ENCODE measurements at places on chromosomes 5 and 9.

- no peak for DNase-seq
These were observed 1422.5 kb upstream of the CDH6 start for GRCh38 chr5:29770936-29771335.

DNA sequence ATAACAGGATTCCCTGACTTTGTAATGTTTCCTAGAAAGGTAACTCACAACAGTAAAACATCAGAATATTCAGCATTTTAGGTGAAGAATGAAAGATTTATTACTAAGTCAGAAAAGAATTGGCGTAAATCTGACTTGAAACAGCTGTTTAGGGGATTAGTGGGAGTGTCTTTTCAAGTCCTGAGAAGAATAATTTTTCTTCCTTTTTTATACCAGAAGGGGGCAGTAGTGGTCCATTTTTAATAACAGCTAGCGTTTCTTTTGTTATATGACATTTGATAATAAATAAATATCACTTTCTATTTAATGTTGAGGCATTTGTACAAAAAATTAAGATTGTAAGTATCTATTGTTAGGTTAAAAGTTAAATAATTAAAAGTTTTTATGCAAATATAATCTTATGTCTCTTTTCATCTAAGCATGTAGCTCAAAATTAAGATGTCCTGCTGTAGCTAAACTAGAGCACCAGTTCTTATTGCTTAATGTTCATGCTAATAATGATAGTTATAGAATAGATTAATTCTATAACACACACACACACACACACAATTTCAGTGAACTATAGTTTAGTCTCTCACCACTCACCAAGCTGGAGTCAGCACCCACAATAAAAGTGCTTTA lies 258.7 kb upstream of the ARRDC3 start:
- no peak for DNase-seq

GRCh38 chr5:133682451-133682850 lies 70.1 kb upstream of the FSTL4 start:
- no peak for DNase-seq

- DNase-seq: no peak
These were observed 654.4 kb upstream of the CDH6 start for GRCh38 chr5:30539004-30539634.

DNA sequence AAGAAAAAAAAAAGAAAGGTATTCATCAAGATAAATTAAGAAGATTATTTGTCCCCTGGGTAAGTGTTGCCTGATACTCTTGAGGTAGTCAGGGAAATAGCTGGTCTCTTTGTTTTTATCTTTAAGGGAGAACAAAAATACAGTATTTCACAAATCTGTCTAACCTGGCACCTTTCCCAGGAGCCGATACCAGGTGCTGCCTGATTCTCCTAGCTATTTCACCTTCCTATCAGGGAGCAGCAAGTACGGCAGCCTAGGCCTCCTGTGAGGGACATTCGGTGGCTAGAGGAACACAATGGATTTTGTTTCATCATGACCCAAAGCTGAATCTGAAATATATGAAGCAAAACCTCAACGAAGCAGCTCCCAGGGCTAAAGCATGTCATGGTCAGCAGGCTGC lies 86.0 kb downstream of the TARS1 start:
- no peak for DNase-seq

DNA sequence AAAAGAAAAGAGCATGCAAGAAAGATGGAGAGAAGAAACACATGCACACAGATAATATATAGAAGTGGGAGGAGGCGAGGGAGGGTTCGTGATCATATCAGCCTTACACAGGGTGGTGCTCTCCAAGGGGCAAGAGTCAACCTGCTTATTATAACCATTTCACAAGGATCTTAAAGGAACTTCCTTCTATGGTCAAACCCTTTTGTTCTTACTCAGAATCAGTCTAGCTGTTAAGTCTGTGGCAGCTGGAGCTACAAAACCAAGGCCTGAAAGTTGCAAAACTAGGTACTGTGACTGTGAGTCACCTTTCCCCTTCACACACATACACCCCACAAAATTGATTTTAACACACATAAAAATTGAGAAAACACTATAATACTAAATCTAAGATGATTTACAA lies 18.5 kb upstream of the ERMP1 start:
- no peak for DNase-seq

DNA sequence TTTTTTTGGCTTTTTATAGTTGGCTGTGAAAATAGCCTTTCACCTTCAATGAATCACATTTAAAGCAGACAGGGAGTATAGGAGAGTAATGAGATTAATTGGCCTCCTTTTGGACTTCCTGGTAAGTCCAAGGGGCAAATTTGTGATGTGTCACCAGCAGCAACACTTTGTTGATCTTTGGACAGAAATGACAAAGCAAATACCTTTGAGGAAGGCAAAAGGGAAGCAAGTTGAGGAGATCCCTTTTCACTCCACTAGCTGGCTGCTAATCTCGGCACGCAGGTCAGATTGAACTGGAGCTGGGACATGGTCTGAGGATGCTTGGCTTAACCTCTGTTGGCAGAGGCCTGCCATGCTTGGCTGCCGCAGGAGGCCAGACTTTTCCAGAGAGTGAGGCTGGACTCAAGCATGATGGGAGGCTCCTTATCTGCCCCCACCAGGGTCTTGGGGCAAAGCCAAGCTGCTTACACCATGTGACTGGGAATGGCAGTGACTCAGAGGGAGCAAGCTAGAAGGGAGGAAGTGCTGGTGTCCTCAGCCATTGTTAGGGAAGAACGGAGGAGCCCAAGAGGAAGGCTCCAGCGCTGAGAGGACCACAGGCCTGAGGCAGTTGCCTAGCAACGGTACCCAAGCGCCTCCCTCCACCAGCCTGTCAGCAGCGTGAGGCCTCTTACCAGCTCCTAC lies 174.5 kb upstream of the MAP1B start:
- peak; percentile 57 for DNase-seq

GRCh38 chr9:88534456-88535225 lies at the start of gene NXNL2:
TSS of gene NXNL2 (plus strand) at chr9:88535178. CDS start at chr9:88535435, 257 bp downstream.
- DNase-seq: peak; percentile 72

DNA sequence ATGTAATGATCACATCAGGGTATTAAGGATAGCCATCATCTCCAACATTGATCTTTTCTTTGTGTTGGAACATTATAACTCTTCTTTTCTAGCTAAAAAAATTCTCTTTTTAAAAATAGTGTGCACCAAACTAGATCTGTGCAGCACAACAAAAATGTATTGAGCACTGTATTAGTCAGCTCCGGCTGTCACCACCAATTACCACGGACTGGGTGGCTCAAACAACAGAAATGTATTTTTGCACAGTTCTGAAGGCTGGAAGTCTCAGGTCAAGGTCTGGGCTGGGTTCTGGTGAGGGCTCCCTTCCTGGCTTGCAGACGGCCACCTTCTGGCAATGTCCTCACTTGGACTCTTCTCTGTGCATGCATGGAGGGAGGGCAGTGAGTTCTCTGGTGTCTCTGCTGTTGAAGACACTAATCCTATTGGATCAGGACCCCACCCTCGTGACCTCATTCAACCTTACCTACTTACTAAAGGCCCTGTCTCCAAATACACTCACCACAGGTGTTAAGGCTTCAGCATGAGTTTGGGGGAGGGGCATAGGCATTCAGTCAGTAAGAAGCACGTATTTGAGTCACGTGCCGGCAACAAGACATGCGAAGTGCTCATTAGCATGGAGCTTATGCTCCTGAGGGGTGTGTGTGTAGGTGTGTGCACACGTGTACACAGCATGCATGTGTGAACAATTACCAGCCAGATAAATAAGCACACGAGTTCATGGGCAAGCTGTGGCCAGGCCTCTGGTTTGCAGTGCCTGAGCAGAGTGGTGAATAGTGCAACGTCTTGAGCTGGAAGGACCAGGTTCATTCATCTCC lies 89.4 kb upstream of the SH3PXD2B start:
- DNase-seq: no peak

DNA sequence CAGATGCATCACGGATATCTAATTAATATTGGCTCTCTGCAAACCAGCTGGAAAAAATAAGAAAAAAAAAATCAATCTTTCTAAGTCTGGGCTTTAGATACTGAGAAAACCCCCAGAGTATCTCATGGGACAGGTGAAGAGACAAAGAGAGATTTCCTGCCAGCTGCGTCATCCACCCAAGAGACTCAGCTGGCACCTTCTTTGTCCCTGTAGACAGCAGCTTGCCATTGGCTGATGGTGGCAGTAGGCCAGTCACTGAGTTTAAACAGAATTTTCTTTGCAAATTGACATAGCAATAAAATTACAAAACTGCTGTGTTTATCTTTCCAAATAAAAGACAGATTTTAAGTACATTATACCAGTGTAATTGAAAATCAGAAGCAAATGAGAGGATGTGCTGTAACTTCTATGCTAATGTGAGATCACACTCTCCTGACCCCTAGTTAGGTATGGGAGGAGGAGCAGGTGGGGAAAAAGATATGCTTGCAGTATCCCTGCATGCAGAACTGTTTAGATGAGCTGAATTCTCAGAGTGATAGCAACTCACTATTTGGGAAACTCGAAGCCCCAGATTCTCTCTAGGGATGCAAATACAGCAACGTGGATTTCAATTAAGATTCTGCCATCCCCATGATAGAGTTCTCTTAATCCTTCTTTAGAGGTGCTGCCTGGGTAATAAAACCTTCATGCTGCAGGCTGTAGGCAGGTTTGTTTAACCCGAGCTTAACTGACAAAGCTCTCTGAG lies 72.2 kb downstream of the NMUR2 start:
- no peak for DNase-seq

- DNase-seq: no peak
These were observed 162.6 kb downstream of the GLIS3 start for GRCh38 chr9:4137234-4137633.

- DNase-seq: peak; percentile 7
These were observed 784 bp downstream of the NLN start for GRCh38 chr5:65722575-65723403.

DNA sequence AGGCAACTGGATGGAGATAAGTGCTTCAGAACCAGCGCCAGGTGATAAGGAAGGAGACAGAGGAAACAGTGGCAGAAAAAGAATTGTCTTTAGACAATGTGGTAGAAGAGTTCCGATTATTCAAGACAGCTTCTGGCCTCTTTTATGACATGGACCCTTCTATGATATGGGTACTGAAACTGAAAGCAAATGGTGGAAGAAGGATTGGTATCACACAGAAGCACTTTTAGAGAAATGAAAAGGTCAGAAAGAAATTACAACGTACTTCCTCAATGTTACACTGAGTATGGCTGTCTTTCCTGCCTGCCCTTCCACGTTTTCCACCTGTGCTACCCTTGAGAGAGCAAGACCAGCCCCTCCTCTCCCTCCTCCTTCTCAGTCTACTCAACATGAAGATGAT lies 959.3 kb downstream of the DNAH5 start:
- DNase-seq: no peak

- no peak for DNase-seq
These were observed 20.4 kb downstream of the ANKS6 start for GRCh38 chr9:98775831-98776441.

DNA sequence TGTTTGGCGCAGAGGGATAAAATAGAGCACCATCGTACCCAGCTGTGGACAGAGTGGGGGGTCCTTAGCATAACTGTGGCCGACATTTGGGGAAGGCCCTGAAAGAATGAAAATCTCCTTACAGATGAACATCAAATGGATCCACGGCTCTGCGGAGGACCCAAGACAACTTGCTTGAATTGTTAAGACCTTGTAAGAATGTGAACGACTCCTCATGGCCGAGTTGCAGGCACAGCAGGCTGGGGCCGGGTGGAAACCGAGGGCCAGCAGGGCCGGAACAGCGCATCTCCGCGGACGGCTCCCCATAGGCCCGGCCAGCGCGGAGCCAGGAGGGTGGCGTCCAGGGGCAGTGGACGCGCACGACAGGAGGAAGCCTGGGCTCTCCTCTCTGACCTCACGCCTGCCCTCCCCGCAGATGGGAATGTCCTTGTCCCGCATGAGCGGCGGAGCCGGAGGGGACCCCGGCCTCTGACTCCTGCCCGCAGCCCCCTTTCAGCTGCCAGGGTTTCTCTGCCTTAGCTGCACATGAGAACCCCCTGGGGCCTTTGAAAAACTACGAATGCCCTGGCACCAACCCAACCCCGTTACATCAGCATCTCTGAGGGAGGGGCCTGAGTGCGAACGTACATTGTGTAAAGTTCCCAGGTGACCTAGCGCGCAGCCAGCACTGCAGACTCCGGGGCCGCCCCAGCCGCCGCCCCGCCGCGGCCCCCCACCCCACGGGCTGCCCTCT lies 36.2 kb upstream of the PTCH1 start:
- no peak for DNase-seq

GRCh38 chr5:72499730-72500129 lies 7.5 kb downstream of the ZNF366 start:
- no peak for DNase-seq

DNA sequence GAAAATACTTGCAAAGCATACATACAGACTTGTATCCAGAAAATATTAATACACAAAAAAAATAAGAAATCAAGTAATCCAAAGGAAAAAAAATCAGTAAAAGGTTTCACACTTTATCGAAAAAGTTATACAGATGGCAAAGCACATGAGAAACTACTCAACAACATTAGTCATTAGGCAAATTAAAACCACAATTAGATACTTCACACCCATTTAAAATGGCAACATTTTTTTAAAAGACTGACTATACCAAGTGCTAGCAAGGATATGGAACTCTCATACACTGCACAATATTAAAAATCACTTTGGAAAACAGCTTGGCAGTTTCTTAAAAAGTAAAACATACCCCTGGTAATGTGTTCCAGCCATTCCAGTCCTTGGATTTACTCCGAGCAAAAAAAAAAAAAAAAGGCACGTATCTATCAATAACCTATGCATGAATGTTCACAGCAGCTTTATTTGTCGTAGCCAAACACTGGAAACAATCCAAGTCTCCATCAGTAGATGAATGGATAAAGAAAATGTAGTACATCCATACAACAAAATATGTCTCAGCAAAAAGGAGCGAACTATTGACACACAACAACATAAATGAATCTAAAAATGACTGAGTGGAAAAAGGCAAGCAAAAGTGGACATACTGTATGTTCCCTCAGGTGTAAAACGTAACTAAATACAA lies 66.0 kb downstream of the GNAQ start:
- DNase-seq: no peak

- no peak for DNase-seq
These were observed 26.1 kb downstream of the LHFPL2 start for GRCh38 chr5:78622302-78622971.

Measured in left colon (tissue), 2 donors.